ENCODE measurements at places on chromosomes 5 and 9.
A peak's percentile ranks its signal among the peaks of the same experiment; 100 is the strongest.

DNA sequence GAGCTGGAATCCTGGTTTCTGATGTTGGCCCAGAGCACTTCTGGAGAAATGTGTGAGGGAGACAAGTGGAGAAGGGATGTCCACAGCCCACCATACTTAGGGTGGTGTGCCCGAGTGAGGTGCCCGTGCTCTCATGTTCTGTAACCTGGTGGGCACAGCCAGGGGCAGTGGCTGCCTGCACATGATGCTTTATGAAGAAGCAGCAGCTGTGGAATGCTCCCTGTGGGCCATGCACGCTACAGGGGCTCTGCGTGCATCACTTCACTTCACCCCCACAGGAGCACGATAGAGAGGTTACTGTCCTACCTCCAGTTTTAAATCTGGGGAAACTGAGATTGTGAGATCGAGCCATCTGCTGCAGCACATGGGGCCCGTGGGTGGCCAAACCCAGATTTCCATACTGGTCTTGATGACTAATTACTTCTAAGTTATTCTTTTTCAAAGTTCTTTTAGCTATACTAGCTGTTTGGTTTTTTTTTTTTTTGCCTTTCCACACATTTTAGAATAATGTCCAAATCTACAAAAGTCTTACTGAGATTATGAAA lies 441.6 kb downstream of the GADD45G start:
- DNase-seq: no peak

DNA sequence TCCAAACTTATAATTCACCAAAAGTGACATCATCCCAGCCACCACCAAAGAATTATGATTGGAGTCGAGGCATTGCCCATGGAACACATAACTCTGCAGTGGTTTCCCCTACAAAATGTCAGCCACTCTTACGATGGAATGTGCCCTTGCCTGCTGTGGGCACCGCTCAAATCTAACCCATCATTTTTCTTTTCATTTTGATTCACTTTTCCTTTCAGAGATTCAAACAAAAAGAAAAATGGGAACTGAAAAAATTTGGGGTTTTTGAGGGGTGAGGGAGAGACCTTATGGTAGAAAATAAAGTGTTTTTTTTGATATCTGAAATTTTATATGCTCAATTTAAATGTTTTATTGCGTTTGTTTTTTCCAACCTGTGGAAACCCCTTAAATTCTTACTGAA lies 28.1 kb downstream of the SMARCA2 start:
- DNase-seq: no peak

GRCh38 chr5:82905986-82906385 lies 171.2 kb downstream of the TMEM167A start:
- DNase-seq: no peak

- DNase-seq: no peak
Observed at GRCh38 chr5:89043676-89044075, 160.7 kb upstream of the MEF2C start.

DNA sequence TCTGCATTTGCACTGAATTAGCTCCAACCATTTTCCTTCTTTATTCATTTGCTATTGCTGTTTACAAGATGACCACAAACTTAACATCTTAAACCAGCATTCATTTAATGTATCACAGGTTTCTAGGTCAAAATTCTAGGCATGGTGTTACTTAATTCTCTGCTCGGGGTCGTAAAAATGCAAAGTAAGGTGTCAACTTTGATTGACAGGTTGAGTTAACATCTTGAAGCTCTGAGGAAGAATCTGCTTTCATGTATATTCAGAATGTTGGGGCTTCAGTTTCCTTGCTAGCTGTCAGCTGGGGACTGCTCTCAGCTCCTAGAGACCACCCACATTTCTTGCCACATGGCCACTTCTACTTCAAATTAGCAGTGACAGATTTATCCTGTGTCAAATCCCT lies 348.7 kb upstream of the GRIN3A start:
- DNase-seq: no peak

GRCh38 chr5:146130440-146131045 lies 25.2 kb upstream of the PLAC8L1 start:
- no peak for DNase-seq

DNA sequence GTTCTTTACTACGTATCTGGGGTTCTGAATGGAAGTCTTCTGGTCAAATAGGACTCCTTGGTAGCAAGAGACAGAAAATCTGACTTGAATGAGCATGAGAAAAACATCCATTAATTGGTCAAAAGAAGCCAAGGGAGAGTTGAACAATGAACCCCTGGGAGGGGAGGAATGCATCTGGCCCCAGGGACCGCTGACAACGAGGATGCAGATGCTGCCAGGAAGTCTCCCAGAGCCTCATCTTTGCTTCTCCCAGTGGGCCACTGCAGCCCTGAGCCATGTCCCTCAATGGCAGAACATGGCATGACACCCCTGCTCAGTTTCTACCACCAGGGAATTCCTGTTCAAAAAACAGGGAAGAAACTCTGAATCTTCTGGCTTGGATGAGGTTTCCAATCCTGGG lies 50.5 kb upstream of the ICE1 start:
- no peak for DNase-seq

DNA sequence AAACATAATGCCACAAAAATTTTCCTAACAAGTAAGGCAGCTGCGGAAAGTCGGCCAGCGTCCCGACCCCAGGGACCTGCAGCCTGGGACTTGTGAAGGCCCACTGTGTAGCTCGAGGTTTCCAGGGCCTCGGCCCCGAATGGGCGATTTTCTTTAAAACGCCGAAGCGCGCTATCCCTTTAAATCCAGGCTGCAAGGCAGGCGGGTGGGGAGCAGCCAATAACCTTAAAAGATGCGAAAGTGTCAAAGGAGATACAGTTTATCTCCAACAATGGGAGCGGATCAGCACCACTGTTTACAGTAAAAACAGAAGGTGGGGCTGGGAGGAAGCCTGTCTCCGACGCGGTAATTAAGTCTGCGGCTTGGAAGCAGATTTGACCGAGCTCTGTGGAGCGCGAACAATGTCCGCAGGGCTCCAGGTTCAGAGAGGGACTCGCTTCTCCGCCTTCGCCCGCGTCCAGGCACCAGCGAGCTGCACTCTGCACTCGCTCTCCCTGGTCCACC lies 1.7 kb upstream of the ZSWIM6 start:
- peak; percentile 13 for DNase-seq

DNA sequence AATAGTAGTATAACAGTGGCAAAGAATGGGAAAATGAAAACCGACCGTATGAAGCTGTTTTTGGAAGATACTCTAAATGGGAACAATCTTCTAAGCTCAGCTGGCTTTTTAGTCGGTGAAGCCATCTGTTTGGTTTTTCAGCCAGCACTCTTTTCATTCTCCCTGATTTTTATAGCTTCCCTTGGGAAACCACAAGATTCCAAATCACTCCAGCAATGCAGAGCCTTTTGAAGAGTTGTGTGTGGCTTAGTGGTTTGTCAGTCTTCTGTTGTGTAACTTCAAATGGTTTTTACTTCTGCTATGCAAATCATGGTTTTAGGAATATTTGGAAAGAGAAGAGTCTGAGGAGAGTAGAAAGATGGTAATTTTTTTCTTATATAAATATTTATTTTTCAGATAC lies 180.7 kb downstream of the KDM4C start:
- peak; percentile 33 for DNase-seq

- no peak for DNase-seq
Observed at GRCh38 chr5:367358-368130, 46.0 kb downstream of the AHRR start.

DNA sequence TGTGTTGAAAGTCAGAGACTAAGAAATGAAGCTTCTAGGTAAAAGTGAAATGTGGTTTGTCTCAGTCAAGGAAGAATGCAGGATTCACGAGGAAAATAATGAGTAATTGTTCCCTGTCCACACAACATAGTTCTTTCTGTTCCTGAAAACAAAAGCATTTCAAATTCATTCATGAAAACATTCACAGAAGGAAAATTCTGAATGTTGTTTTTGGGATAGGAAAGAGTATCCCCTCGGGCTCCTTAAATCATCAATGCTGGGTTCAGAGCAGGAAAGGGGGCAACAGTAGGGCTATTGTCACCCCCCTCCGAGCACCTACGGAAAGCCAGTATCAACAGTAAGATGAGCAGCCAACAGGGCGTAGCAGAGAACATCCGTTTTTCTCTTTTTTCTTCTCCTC lies 769.9 kb upstream of the ADAMTS16 start:
- no peak for DNase-seq
